ENCODE measurements at places on chromosomes 1 and 21. TPM values are rescaled to one million over a fixed set of nuclear protein-coding genes. Genes with fewer than 3 reads are reported as not detected.
A peak's percentile ranks its signal among the peaks of the same experiment; 100 is the strongest.

GRCh38 chr21:32468681-32469111 is 56.2 kb downstream of the EVA1C start:
- no peak for DNase-seq

- no peak for DNase-seq
Measured at GRCh38 chr1:167674156-167674555, 44.1 kb downstream of the RCSD1 start.

- no peak for DNase-seq
Measured at GRCh38 chr1:151347523-151348246, 633 bp upstream of the RFX5 start.

DNA sequence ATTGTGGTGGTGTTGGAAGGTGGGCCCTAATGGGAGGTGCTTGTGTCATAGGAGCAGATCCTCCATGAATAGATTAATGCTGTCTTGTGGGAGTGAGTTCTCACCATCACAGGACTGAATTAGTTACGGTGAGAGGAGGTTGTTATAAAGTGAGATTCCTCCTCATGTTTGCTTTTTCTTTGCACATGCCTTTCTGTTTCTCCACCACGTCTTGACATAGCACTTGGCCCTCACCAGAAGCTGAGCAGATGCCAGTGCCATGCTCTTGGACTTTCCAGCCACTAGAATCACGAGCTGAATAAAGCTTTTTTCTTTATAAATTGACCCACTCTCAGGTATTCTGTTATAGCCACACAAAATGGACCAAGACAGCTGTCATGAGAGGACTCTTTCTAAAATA is 194.8 kb downstream of the PTPRU start:
- DNase-seq = no peak

- no peak for DNase-seq
Measured at GRCh38 chr1:41315146-41315822, 46.0 kb upstream of the FOXO6 start.

DNA sequence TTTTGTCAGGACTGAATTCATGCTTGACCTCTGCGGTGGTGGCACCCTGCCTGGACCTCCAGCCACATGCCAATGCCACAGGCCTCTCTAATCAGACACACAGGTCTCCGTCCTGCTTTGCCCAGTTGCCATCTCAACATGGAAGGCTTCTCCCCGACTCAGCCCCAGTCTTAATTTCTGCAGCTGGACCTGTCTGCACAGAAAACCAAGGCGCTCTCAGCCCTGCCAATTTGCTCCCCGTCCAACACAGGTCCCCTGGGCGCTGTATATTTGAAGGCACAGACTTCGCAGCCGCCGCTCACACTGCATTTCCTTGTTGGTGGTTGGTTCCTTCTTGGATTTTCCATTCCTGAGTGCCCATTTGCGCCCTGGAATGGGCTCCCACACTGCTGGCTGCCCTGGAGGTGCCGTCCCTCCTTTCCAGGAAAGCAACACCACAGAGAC is 28.0 kb upstream of the PLEKHG5 start:
- DNase-seq = peak; percentile 65

- no peak for DNase-seq
Measured at GRCh38 chr1:20320704-20321103, 30.0 kb downstream of the VWA5B1 start.

GRCh38 chr1:213444224-213444623 is 393.2 kb downstream of the RPS6KC1 start:
- DNase-seq = no peak

DNA sequence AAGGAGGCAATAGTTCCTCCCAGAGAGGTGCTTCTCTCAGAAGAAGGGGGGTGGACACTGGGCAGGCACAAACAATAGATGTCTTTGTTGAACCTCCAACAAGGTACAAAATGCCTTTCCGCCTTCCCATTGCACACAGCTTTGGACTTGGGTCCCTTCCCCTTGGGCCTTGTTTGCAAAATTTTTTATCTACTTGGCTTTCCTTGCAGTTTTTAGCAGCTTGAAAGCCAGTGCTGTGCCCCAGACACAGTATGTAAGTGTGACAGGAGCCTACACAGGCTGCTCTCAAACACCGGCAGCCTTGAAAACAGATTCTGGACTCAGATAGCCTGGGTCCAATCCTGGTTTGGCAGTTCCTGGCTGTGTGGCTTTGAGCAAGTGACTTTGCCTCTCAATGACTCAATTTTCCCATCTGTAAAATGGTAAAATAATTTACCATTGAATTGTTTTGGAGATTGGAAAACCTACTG is 43.0 kb downstream of the ELAPOR1 start:
- no peak for DNase-seq

GRCh38 chr1:21184276-21184675 is 7.6 kb upstream of the EIF4G3 start:
- DNase-seq = no peak

DNA sequence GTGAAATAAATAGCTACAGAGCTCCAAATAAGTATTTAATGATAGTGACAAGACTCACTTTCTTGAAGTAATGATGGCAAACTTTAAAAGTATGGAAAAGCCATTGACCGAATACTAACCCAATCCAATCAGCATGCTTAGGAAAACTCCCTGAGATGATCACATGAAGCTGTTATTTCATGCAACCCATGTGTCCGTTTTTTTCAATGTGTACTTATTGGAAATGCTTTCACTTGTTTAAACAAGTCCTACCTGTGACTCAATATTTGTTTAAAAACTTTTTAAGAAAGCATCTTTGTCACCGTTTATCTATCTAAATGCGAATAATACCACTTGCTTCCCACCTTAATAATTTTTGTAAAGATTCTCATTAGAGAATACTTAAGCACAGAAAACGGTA is 185.8 kb downstream of the NRIP1 start:
- DNase-seq = no peak

GRCh38 chr1:165847486-165847885 is 20.1 kb downstream of the UCK2 start:
- no peak for DNase-seq

DNA sequence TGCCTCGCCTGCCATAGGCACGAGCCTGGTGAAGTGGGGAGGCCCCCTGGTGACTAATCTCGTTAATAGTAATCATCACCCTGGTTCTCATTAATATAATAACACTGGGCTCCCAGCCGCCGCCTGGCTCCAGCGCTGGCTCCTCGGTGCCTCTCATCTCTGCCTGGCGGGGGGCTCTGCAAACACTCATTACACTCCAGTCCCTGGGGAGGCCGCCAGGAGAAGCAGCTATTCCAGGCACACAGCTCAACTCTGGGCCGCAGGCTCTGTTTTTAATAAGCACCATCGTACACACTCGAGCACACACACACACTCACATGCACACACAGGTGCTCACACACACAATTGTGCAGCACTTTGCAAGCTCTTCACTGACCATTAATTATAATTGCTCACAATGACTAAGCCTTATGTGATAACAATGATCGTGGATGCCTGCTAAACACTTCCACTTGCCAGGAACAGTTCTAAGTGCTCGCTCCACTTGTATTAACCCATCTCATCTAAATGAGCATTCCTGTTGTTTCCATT is 52.2 kb downstream of the SDC3 start:
- peak; percentile 74 for DNase-seq

DNA sequence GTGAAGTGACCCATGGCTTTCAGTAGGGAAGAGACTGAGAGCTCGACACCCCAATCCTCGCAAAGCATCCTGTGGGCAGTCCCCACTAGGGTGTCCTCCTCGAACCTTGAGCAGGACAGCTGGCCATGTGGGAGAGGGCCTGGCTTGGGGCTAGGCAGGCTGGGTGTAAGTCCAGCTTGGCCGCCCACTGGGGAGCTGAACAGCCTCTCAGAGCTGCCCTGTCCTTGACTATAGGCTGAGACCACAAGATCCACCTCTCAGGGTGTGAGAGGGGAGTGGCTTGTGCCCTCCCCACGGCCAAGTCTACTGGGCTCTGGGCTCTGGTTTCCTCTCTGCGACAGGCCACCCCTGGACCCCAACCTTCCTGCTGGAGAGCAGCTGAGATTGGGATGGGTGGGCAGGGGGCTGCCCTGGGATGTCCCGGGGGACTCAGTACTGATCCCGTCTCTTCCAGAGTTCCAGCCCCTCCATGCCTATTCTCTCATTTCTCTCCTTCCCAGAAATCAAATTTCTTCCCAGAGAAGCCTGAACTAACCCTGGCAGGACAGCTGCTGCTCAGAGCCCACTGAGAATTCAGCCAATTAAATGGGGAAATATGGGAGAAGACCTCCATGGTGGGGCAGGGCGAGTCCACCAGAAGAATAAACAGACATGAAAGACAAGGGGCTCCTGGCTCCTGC is 282.9 kb downstream of the PTPRU start:
- DNase-seq = no peak

DNA sequence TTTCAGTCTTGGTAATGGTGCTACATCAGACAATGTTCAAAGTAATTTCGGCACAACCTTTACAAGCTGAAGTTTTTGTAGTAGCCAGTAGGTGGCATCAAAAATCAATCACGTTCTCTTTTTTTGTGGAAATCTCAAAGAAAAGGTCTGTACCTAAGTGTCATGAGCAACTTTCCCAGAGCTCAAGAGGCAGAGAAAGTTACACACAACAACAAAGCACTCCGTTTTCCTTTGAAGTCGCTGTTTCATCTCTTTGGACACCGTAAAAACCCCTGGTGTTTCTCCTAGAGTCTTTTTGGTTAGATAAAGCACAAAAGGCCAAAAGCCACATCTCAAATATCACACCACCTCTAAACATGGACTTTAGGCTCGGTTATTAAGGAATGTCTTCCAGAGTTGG is 131.6 kb downstream of the LHX8 start:
- no peak for DNase-seq

DNA sequence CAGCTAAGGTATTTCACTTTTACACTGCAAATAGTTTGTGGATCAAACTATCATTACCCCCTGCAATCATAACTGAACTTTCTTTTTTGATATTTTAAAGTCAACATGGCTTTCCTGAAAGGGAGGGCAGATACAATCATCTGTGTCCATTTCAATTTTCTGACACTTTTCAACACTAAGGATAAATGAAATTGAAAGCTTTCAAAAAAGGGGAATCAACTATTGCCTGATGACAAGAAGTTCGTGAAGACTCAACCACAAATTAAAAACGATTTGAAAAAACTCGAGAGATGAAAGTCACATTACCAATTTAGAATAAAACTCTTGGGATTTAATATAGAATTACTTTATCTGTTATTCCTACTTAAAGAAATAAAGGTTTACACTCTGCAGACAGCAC is 11.7 kb downstream of the SRSF4 start:
- no peak for DNase-seq

DNA sequence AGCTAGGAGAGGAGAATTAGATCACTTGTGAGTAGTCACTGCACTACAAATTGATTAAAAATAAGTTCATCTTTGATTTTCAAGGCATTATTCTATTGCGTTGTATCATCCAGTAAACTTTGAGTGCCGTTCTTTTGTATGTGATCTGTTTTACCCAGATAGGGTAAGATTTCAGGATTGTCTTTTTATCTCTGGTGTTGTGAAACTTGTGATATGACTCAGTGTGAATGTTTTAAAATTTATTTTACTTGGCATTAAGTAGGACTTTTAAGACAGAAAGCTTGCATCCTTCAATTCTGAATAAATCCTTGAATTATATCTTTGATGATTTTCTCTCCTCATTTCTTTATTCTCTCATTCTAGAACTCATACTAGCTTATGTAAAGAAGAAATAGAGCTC is 93.3 kb upstream of the ADAMTS5 start:
- DNase-seq = no peak

DNA sequence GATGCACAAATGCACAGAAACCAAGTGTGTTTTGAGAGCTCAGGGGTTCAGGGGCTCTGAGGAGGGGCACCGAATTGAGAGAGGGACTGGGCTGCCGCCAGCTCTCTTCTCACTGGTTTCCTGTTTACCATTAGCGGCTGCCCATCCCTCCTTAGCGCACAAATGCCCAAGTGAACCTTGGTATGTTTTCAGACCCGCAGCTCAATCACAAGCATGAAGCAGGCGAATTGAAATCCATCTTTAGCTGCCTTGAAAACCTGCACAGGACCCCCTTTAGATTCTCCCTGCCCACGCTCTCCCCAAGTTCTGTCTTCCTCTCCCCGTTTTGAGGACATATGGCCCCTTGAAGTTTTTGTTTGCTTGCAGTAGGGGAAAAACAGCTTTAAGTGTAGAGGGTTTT is 61.1 kb upstream of the ACOT11 start:
- DNase-seq = no peak

GRCh38 chr1:157968946-157969345 is 24.5 kb upstream of the KIRREL1 start:
- no peak for DNase-seq

HSPA6 gene
- not detected for total RNA-seq

CFHR2 gene
- not detected for total RNA-seq

ADAMTS4 gene
- total RNA-seq = 4.4 TPM

NUP210L gene
- 0.11 TPM for total RNA-seq

CD52 gene
- 4.4 TPM for total RNA-seq

KCNK1 gene
- 50.1 TPM for total RNA-seq

TNFRSF9 gene
- 0.07 TPM for total RNA-seq

PLD5 gene
- 1.4 TPM for total RNA-seq

TRIM58 gene
- total RNA-seq = 1.7 TPM

A3GALT2 gene
- not detected for total RNA-seq

All from endodermal cell (in vitro differentiated cells).